ENCODE measurements at places on chromosomes 2 and 18.

- DNase-seq: no peak
Observed at GRCh38 chr2:216589791-216590190, 43.4 kb upstream of the IGFBP2 start.

GRCh38 chr2:109069331-109070194 lies 59.4 kb upstream of the SH3RF3 start:
- DNase-seq: no peak

GRCh38 chr2:16197504-16198147 lies 257.3 kb downstream of the MYCN start:
- no peak for DNase-seq

GRCh38 chr2:143142598-143142997 lies 13.4 kb downstream of the ARHGAP15 start:
- no peak for DNase-seq

- DNase-seq: no peak
Observed at GRCh38 chr2:168152902-168153530, 94.4 kb downstream of the STK39 start.

GRCh38 chr18:36811955-36812354 lies 16.8 kb downstream of the TPGS2 start:
- DNase-seq: no peak

DNA sequence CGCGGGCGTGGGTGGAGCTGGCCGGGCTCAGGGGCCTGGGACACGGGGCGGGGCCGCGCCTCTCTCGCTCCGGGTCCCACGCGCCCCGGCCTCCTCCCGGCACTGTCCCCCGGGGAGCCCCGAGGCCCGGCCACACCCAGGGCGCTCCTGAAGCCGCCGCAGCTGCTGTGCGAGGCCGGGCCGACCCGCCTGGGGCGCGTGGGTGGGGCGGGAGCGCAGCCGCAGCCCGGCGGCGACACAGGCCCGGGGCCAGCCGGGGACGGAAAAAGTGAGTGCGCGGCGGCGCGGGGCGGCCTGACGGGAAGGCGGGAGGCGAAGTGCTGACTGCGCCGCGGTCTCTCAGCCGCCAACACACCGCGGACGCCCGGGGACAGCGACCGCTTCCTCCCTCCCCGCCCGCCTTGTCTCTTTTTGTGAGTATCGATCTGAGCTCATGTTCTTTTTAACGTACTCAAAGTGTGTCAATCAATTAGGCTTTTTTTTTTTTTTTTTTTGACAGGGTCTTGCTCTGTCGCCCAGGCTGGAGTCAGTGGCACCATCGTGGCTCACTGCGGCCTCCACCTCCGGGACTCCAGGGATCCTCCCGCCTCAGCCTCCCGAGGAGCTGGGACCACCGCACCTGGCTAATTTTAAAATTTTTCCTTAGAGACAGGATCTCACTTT lies 14.5 kb downstream of the PDCD1 start:
- peak; percentile 84 for DNase-seq

GRCh38 chr2:232537499-232537898 lies 2.0 kb upstream of the CHRNG start:
- DNase-seq: no peak

GRCh38 chr18:55731594-55732042 lies 143.6 kb upstream of the TCF4 start:
- no peak for DNase-seq

DNA sequence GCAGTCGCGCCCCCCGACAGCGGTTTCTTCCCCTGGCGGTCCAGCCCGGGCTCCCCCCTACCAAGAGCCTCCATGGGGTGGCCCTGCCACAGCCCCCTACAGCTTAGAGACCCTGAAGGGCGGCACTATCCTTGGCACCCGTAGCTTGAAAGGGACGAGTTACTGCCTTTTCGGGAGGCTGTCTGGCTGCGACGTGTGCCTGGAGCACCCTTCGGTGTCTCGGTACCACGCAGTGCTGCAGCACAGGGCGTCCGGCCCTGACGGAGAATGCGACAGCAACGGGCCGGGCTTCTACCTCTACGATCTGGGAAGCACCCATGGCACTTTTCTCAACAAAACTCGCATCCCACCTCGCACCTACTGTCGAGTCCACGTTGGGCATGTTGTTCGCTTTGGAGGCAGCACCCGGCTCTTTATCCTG lies 475 bp downstream of the SLC4A1AP start:
- DNase-seq: no peak

DNA sequence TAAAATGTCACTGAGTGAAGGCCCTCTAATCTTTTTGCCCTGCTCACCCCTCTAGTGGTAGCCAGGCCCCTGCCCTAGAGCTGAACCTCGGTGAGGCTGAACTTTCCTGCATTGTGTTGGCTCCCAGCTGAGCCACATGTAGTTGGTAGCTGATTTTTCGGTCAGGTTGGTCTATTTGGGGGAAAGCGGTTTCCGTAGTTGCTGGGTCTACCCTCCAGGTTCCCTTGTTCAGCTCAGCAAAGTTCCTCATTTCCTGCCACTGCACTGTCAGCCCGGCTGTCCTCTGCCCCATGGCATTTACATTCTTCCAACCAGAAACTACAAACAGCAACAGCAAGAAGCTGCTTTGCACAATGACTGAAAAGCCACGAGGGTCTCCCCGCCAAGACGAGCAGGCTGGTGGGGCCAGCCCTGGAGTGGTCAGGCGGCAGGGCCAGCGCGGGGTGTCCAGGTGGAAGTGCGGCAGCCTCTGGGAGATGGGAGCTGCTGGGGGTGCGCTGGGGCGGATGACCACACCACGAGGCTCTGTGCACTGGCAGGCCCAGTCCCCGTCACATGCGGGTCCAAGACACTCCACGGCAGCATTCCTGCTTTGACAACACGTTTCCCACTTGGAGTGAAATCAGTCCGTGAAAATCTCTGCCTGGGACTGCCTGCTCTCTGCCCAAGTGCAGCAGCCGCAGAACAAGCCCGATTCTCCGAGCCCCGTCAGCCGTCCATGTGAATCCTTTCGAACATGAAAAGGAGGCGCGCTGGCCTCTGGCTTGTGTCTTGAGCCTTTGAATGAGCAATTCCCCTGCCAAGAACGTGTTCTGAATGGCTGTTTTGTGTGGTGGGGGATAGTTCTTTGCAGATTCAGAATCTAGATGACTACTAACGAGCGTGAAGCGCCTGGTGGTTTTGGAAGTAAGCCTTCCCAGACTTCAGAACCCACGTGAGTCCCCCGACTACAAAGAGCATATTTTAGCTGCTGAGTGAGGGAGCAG lies 159.4 kb downstream of the ASB1 start:
- DNase-seq: no peak

- DNase-seq: no peak
Observed at GRCh38 chr2:62604336-62604735, 98.3 kb upstream of the TMEM17 start.

DNA sequence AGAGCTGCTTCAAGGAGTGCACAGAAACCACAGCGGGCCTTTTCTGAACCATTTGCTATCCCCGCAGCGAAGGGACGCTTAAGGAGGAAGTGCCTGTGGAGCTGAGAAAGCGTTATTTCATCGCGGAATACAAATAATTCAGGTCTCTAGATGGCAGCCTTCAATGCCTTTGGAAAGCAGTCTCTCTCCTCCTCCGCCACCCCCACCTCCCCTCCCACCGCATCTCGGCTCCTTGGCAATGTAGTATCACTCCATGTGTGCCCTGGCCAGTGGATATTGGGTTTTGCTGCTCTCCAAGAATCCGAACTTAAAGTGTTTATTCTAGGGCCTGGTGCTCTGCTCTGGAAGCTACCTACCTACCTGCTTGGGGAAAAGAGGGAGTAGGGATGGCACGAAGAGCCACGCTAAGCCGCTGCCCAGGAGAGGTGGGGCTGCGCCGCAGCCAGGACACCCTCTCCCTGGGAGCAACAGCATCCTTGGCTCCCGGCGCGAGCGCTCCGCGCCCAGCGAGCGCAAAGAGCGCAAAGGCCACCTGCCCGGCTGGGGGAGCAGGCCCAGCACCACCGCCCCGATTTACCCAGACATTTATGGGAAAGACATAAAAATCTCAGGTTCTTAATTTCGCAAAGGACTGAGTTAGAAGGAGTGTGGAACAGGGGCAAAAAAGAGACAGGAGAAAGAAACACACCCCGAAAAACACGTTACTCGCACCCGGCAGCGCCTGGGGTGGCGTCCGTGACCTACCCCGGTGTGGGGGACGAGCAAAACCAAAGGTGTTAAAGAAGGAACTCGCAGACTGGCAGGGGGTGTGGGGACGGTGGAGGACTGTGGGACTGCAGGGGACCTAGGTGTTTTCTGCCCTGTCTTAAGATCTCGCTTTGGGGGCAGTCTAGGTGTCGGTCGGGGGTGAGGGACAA lies 1.0 kb downstream of the SPHKAP start:
- no peak for DNase-seq

- no peak for DNase-seq
Observed at GRCh38 chr2:170404846-170405245, 226.9 kb downstream of the MYO3B start.

- DNase-seq: no peak
Observed at GRCh38 chr2:102768892-102769291, 7.1 kb downstream of the TMEM182 start.

DNA sequence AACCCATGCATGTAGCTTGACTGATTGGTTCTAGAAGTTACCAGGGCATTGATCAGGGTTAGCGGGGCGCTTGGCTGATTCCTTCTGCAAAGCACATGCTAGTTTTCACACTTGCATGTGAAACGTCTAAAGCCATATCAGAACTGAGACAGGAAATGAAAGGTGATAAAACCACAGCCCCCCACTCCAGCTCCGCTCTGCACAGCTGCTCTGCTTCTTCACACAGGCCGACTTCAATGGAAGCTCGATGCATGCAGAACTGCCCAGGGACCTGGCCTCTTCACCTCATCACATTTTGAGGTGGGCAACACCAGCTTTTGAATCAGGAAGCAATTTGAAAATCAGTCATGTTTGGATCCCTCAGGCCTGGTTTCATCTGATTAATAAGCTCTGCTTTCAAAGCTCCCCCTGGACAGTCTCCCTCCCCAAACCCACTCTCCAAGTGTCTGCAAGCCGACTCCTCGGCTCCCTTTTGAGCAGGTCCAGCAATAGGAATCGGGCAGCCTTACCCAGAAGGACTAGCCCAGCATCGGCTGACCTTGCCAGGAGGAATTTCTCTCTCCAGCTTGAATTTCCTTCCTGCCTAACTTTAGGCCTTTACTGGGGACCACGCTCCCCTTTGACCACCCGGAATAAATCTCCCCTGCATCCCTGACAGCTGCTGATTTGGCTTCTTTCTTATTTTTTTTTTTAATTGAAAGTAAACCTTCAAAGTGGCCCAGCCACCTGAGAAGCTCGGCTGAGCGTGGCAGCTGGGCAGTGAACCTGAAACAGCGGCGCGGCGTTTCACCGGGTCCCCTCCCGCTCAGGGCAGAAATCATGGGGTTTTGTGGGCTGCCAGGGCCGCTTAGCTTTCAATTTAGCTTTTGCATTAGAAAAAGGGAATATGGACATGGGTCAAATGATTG lies 31.7 kb downstream of the HRH4 start:
- DNase-seq: no peak

DNA sequence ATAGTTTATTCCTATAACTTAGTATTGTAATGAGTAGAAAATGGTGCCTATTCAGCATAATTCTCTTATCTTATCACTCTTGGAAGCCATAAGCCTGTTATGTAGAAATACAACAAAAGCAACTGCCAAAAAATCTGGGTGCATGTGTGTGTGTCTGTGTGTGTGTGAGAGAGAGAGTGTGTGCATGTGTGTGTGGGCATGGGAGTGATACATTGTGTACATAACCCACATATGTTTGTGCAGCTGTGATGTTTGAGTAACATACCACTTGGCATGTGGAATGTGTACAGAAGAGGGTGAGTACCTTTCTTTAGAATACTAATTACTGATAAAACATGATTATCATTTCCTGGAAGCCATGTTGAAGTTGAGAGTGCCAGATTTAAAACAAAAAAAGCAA lies 642.3 kb upstream of the SYT4 start:
- no peak for DNase-seq

GRCh38 chr2:186365406-186365805 lies 120.7 kb upstream of the ZC3H15 start:
- no peak for DNase-seq
